ENCODE measurements at places on chromosomes 1 and 21. TPM values are rescaled to one million over a fixed set of nuclear protein-coding genes. Genes with fewer than 3 reads are reported as not detected.

Gene UBASH3A
- total RNA-seq, result not detected

Gene CELA2B
- total RNA-seq, result not detected

Gene CD5L
- not detected for total RNA-seq

Gene SCMH1
- total RNA-seq, result 18.3 TPM

Gene LCE1D
- total RNA-seq, result not detected

Gene CLEC20A
- total RNA-seq, result 0.33 TPM

Gene ZBTB7B
- 19.1 TPM for total RNA-seq

Gene FCRL1
- not detected for total RNA-seq

Gene SYT2
- total RNA-seq, result under 0.01 TPM

Gene TATDN3
- 9.6 TPM for total RNA-seq

Gene SFPQ
- total RNA-seq, result 144 TPM

Gene ITGB3BP
- 7.0 TPM for total RNA-seq

Gene HAO2
- total RNA-seq, result not detected
